ENCODE measurements at places on chromosomes 7 and 10. TPM values are rescaled to one million over a fixed set of nuclear protein-coding genes. Genes with fewer than 3 reads are reported as not detected.
A peak's percentile ranks its signal among the peaks of the same experiment; 100 is the strongest.

Gene REPIN1
- 20.8 TPM for polyA plus RNA-seq

Gene IL15RA
- polyA plus RNA-seq: 5.9 TPM

Gene CLDN3
- not detected for polyA plus RNA-seq

Gene ERVW-1
- polyA plus RNA-seq: not detected

Gene SLC26A3
- polyA plus RNA-seq: not detected

Gene AKR1C2
- 12.1 TPM for polyA plus RNA-seq

DNA sequence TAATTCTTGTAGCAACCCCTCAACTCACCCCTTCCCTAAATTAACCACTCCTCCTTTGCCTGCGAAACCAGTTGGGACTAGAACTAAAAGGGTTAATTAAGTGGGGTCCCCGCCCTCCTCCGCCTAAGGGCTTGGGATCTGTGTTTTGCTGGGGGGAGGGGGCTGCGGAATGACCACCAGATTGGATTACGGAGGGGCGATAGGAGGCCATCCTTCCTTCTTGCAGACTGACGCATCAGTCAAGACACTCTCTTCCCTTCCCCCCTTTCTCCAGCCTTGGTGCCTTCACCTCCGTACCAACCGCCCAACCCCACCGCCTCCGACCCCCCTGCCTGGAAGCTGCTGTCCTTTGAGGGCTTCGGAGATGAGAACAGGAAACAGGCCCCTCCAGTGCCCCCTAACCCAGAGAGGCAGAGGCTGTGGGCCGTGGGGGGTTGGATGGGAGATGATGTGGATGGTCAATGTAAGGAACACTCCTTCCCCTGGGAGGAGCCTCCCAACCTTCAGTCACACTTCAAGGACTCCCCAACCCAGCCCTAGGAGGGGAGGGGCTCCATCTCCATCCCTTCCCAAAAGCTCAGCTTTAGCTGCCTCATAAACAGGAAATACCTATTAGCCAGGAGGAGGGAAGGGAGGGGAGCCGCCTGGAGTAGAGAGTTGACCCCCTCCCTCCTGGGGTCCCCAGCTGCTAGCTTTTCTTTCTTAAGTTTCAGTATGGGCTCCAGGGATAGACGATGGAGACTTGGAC lies 997 bp upstream of the LDB1 start:
- peak; percentile 91 for DNase-seq

- DNase-seq: no peak
These were observed 70.4 kb upstream of the CDK1 start for GRCh38 chr10:60707841-60708240.

DNA sequence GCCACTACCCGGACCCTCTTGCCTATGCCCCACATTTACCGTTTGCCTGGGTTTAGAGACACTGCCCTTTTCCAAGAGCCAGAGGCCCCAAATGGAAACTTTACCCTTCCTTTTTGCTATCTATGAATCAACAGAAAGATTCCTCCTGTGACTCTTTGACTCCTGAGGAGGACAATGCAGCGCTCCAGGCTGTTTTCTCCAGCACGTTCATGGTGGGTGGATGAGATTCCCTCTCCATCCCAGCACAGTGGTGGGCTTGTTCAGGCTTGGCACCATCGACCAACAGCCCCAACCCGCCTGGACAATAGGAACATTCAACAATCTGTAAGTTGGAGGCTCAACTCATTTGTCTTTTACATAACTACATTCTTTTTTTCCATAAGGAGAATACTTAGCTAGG lies 55.9 kb downstream of the DLD start:
- DNase-seq: no peak

DNA sequence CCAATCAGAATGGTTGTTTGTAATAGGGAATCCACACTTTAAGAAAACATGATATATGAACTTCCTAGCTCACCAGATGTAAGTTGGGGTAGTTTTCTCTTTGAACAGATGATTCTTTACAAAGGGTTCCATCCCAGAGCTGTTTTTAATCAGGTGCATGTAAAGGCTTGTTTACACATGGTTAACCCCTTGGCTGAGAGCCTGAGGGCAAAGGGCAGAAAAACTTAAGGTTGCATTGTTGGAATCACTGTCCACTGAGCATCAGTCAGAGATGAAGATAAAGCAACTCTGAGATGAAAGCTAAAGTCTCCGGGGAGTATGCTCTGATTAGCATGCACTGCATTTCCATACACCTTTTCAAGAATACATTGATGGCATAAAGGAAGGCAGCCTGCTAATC lies 518.2 kb downstream of the SORCS3 start:
- no peak for DNase-seq

- DNase-seq: no peak
These were observed 19.8 kb upstream of the FAM133B start for GRCh38 chr7:92609921-92610518.

DNA sequence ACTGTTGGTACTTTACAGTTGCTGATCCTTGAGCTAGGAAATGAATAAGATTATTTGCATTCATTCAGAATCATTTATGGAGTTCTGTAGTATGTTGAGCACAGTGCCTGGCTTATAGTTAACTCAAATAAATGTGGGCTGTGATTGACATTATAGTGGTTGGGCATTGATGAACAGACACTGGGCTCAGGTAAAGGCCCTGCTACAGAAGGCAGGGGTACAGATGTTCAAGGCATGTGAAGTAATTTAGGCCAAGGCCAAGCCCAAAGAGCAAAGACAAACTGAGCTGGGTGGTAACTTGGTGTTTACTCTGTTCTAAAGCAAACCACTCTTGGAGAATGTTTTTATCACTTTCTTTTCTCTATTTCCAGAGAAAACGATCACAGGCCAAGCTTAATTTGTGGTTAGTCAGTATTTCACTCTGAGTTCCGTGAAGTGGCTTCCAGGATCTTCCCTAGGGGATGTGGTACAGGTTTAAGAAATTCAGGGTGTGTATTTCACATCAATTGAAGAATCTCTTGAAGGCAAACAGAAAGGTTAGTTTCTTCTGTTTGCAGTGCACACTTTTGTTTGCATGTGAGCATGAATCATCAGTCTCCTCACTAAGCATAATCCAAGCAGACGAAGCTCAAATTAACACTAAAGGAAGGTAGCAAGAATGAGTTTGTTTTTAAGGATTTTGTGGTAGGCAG lies 113.9 kb upstream of the PRR15 start:
- DNase-seq: no peak

DNA sequence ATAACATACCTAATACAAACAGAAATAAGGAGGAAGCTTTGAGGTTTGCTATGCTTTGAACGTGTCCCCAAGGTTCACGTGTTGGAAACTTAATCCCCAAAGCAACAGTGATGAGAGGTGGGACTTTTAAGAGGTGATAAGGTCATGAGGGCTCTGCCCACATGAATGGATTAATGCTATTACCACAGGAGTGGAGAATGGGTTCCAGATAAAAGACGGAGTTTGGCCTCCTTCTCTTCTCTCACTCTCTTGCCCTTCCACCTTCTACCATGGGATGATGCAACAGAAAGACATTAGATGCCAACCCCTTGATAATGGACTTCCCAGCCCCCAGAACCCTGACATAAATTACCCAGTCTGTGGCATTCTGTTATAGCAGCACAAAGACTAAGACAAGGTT lies 9.6 kb downstream of the ITGB1 start:
- no peak for DNase-seq

DNA sequence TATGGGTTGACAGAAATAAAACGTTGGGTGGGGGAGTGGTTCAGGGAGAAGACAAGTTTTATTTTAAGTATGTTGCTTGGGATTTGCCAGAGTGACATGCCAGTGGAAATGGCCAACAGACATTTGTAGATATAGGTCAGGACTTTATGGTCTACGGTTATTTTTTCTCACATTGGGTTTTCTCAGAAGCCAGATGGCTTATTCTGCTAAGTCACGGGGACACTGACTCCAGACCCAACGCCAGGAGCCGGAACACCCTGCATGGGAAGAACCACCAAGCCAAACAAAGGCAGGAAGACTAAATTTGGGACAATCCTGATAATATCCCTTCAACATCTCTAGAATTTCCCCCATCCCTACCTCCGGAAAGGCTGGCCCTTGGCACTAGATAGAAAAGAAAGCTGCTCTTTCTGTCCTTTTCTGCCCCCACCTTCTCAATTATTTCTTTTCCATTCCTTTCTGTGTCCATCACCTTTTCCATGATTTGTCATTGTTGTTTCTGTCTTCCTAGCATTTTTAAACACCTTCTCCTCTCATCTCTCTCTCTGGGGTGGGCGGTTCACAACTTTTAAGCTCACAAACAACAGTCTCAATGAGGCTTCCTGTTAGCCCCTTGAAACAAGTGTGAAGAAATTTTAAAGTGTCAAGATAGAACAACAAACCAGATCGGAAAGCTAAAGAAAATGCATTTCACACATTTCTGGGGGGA lies 44.7 kb downstream of the TBXAS1 start:
- no peak for DNase-seq

DNA sequence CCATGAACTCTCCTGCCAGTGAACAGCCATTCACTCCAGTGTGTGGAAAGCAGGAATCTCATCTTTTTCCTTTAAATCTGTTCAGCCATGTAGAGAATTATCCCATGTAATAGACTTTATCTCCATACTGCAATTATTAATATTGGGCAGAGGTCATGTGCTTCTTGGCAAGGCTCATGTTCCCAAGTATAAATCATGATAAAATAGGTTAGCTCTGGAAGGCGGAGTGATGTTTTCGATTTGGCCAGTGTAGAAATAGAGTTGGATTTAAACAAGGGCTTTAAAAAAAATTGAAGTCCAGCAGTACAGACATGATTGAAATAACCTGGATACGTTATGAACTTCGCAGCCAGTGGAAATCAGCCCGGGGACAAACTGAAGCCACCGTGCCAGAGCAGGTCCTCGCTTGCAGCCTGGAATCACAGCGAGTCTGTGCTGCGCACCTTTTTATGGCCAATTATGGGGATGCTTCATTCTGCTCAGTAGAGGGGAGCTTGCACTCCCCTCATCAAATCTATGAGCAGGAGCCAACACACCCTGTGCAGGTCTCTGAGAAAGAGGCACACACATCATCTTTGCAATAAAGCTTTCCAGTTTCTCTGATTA lies 654.0 kb upstream of the MKI67 start:
- DNase-seq: no peak

DNA sequence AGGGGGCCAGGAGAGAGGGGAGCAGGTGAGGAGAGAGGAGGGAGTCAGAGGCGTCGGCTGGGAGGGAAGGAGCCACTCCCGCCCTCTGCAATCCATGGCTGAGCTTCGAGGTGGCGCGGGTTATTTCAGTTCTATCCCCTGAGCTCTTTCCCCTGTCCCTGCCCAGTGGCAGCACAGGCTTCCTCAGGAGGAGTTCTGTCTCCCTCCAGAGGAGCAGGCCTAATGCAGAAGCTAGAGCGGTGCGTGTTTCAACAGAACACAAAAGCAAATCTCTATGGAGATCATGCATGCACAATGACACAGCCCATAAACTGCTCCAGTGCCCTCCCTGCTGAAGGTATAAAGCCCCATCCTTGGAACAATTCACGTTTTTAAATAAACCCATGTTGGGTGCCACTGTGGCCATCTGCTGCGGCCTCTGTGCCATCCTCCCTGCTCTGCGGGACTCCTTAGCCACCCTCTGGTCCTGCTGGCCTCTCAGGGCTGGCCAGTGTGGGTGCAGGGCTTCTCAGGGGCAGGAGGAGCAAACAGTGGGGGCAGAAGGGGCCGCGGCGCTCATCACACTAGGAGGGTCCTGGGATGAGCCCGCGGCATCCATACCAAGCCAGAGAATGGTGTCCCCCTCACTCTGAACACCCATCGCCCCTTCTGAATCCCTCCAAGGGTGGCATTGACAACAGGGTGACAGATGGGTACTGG lies 192.6 kb upstream of the LYZL2 start:
- no peak for DNase-seq

GRCh38 chr10:2978574-2979273 lies 88.6 kb upstream of the PFKP start:
- no peak for DNase-seq

GRCh38 chr10:124446830-124447750 lies 2.7 kb downstream of the NKX1-2 start:
- DNase-seq: no peak
